ENCODE measurements at places on chromosomes 2 and 18. TPM values are rescaled to one million over a fixed set of nuclear protein-coding genes. Genes with fewer than 3 reads are reported as not detected.

Gene RAD51AP2
- polyA plus RNA-seq: 0.02 TPM

Gene CD302
- 5.1 TPM for polyA plus RNA-seq

DNA sequence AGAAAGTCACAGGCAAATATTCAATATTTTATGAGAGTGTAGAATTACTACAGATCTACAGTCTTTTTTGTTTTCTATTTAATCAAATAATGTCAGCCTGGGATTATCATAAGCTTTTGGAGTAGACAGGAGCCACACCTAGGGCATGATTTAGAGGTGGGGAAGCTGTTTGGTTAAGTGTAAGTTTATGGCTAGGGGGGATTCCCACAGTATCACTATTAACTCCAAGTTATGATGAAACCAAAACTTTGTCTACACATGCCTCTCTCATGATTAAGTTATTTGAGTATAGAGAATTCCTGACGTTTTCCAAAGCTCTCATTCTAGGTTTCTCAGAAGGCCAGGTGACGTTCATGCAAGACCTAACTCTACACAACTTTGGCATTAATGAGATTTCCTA is 2.1 kb downstream of the SERPINB10 start:
- no peaks in the 10 kb centered on the region for H3K4me1 ChIP-seq
- no peaks in the 10 kb centered on the region for H3K36me3 ChIP-seq
- no peaks in the 10 kb centered on the region for H3K27me3 ChIP-seq
- no peak overlapping the region for H3K27ac ChIP-seq
- H3K4me3 ChIP-seq: no peak overlapping the region

- H3K4me3 ChIP-seq: no peak overlapping the region
- H3K27me3 ChIP-seq: no peaks in the 10 kb centered on the region
- DNase-seq: no peak
- peaks cover 3% of the 10 kb centered on the region for H3K4me1 ChIP-seq
- H3K27ac ChIP-seq: no peak overlapping the region
These were observed 53.6 kb upstream of the SLC14A1 start for GRCh38 chr18:45670281-45670962.

Gene IL1RL2
- polyA plus RNA-seq: 0.05 TPM

GRCh38 chr2:17199741-17200140 is 318.5 kb downstream of the RAD51AP2 start:
- H3K4me3 ChIP-seq: no peak overlapping the region
- no peaks in the 10 kb centered on the region for H3K4me1 ChIP-seq
- no peaks in the 10 kb centered on the region for H3K27me3 ChIP-seq
- no peak for DNase-seq
- no peaks in the 10 kb centered on the region for H3K36me3 ChIP-seq

GRCh38 chr2:179239195-179239594 is 25.4 kb downstream of the SESTD1 start:
- DNase-seq: no peak
- H3K27ac ChIP-seq: no peak overlapping the region

GRCh38 chr18:49022311-49023161 is 71.8 kb upstream of the SMAD7 start:
- no peaks in the 10 kb centered on the region for H3K36me3 ChIP-seq
- H3K4me1 ChIP-seq: peaks cover 16% of the 10 kb centered on the region
- H3K27me3 ChIP-seq: no peaks in the 10 kb centered on the region
- no peak for DNase-seq

GRCh38 chr2:154827286-154827685 is 128.8 kb downstream of the KCNJ3 start:
- DNase-seq: peak; percentile 2
- no peak overlapping the region for H3K27ac ChIP-seq
- H3K27me3 ChIP-seq: no peaks in the 10 kb centered on the region
- H3K36me3 ChIP-seq: no peaks in the 10 kb centered on the region
- H3K4me1 ChIP-seq: no peaks in the 10 kb centered on the region

Gene PARD6G
- polyA plus RNA-seq: 4.3 TPM

GRCh38 chr2:147603876-147604275 is 241.0 kb upstream of the ACVR2A start:
- no peak for DNase-seq
- no peak overlapping the region for H3K27ac ChIP-seq
- no peak overlapping the region for H3K4me3 ChIP-seq
- H3K36me3 ChIP-seq: no peaks in the 10 kb centered on the region

- no peak overlapping the region for H3K27ac ChIP-seq
- H3K36me3 ChIP-seq: no peaks in the 10 kb centered on the region
- DNase-seq: no peak
- H3K4me1 ChIP-seq: peaks cover 4% of the 10 kb centered on the region
- H3K4me3 ChIP-seq: no peak overlapping the region
These were observed 645.6 kb upstream of the ZNF804A start for GRCh38 chr2:183952741-183953140.

Gene KDM3A
- polyA plus RNA-seq: 20.4 TPM

DNA sequence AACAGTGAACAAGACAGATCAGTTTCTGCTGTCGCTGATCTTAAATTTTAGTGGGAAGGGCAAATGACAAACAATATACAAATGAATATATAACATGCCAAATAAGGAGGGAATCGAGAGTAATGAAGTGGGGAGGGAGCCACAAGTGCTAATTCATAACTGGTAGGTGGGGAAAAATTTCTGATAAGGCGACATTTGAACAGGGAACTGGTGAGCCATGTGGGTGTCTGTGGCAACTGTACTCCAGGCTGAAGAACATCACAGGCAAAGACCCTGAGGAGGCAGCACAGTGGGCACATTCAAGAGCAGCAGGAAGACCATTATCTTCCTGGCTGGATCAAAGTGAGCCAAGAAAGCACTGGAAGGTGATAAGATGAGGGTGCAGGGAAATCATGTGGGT is 51.6 kb upstream of the CD28 start:
- DNase-seq: no peak
- H3K4me1 ChIP-seq: peaks cover 9% of the 10 kb centered on the region
- H3K27me3 ChIP-seq: no peaks in the 10 kb centered on the region
- no peaks in the 10 kb centered on the region for H3K36me3 ChIP-seq
- H3K27ac ChIP-seq: no peak overlapping the region

Gene ANKRD30BL
- polyA plus RNA-seq: not detected

Gene UPP2
- polyA plus RNA-seq: not detected

Measured in SK-N-SH (cell line).